ENCODE measurements at places on chromosomes 3 and 15. TPM values are rescaled to one million over a fixed set of nuclear protein-coding genes. Genes with fewer than 3 reads are reported as not detected.

The GOLGA8T gene
- 0.48 TPM for total RNA-seq

The APOD gene
- total RNA-seq, result 596 TPM

The ACTC1 gene
- 107 TPM for total RNA-seq

DNA sequence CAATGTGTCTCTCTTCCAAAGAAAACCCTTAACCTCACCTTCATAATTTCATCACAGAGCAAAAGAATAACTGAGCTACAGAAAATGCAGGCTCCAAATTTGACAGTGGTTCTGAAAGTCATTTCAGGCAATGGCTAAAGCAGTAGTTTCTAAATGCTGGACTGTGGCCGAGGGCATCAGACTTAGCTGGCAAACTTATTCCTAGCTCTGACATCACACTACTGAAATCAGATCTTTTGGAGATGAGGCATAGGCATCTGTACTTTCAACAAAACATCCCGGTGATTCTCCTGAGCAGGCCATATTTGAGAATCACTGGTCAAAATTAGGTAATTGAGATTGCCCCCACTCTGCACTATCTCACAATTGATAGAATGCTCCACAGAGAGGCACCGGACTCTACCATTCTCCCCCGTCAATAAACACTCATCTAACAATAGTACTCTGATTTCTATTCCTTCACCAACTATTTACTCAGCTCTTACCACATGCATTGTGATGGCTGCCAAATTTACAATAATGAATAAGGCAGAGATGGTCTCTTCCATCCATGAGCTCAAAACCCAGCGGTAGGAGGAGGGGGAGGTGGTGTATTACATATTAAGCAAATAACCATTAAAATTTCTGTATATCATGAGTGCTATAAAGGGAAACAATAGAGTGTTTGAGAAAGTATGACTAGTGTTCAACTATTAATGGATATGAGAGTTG, 57.3 kb upstream of the SPRED1 start:
- H3K4me3 ChIP-seq, result no peak overlapping the region
- no peaks in the 10 kb centered on the region for H3K36me3 ChIP-seq
- no peak overlapping the region for H3K27ac ChIP-seq
- H3K4me1 ChIP-seq, result no peaks in the 10 kb centered on the region
- no peaks in the 10 kb centered on the region for H3K27me3 ChIP-seq

DNA sequence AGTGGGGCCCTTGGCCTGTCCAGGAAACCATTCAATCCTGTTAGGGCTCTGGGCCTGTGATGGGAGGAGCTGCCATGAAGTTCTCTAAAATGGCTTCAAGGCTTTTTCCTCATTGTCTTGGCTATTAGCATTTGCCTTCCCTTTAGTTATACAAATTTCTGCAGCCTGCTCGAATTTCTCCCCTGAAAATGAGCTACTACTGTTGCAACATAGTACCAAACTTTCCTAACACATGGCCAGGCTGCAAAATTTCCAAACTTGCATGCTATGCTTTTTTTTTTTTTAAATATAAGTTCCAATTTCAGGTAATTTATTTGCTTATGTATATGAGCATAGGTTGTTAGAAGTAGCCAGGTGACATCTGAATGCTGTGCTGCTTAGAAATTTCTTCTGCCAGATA, 560.8 kb upstream of the TBL1XR1 start:
- H3K36me3 ChIP-seq, result no peaks in the 10 kb centered on the region
- H3K27ac ChIP-seq, result no peak overlapping the region
- H3K4me3 ChIP-seq, result no peak overlapping the region
- H3K4me1 ChIP-seq, result peaks cover 4% of the 10 kb centered on the region
- DNase-seq, result no peak

All from aorta (tissue), 5 donors.